ENCODE measurements at places on chromosomes 5 and 9.
A peak's percentile ranks its signal among the peaks of the same experiment; 100 is the strongest.

DNA sequence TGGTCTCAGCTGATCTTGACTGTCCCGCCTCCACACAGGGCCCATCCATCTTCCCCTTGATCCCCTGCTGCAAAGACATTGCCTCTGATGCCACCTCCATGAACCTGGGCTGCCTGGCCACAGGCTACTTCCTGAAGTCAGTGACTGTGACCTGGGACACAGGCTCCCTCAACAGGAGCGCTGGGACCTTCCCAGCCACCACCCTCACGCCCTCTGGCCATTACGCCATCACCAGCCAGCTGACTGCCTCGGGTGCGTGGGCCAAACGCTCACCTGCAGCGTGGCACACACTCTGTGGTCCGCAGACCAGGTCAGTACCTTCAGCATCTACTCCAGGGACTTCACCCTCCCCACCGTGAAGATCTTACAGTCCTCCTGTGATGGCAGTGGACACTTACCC is 71.9 kb downstream of the INSL6 start:
- no peak for DNase-seq

DNA sequence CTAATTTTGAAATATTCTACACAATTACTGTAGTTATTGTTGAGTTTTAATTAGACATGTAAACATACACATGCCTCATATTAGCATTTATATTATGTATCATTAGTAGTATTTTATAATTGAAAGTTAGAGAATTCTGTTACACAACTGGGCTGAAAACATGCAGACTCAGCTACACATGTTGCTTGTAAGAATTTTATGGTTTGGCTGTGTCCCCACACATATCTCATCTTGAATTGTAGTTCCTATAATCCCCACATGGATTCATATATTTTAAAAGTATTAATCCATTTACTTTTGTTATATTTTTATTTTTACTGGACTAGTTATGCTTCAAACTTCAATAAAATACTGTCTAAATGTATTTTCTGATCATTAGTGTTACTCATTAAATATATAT is 2075.3 kb upstream of the C9orf72 start:
- DNase-seq = no peak

DNA sequence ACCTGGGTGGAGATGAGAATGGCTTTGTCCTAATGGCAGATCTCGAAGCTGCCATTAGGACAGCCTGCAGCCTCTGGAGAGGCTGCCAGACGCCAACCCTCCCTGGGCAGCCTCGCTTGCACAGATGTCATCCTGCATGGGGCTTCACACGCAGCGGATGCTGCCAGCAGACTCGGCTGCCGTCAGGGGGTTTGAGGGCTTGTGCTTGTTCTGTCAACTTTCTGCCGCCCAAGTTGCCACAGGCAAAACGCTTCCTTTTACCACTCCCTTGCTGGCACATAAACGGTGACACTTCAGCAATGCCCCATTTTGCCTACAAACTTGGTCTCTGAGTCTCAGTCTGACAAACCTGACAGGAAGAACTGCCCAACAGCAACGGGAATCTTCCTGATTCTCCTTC is 24.7 kb downstream of the DAP start:
- DNase-seq = no peak

DNA sequence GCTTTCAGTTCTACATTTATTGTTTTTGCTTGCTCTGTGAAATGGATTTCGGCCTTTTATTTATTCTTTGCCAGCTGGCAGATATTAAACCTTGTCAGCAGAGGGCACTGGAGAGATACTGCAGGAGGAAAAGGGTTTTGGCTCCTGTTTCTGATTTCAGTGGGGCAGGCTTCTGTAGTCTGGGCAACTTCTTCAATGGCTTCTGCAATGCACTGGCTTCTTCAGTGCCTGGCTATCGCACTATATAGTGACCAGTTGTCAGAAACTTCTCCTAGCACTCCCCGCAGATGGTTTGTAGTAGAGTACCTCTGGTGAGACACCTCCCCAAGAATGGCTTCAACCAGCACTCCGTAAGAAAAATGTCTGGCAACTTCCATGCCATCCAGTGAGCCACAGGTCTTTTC is 3.2 kb upstream of the NFX1 start:
- DNase-seq = peak; percentile 61

DNA sequence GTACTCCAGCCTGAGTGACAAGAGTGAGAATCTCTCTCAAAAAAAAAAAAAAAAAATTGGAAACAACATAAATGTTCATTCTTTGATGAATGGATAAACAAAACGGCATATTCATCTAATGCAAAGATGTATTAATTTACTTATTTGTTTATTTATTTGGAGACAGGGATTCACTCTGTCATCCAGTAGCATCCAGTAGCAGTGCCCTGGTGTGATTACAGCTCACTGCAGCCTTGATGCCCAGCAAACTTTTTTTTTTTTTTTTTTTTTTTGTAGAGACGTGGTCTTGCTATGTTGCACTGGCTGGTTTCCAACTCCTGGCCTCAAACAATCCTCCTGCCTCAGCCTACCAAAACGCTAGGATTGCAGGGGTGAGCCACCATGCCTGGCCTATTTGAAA is 24.4 kb downstream of the OR2V2 start:
- DNase-seq = no peak

DNA sequence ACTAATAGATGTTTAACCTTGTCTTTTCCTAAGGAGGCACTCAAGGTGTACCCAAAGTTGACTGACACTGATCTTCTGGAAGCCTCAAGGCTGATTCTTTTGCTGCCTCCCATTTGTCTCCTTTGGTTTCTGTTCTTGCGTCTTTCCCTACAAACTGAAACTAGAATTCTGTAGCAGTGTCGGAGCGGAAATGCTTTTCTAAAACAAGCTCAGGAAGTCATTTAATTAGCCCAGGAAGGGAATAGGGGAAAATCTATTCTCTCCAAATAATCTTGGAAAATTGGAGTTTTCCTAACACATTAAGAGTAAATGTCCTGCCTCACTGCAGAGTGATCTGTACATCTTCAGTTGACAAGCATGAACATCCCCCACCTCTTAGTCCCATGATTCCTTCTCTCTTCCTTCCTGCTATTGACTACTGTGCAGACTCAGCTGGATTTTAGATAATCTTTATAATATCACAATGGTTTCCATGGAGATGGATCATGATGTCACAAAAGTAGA is 182.7 kb downstream of the NR3C1 start:
- DNase-seq = peak; percentile 56

DNA sequence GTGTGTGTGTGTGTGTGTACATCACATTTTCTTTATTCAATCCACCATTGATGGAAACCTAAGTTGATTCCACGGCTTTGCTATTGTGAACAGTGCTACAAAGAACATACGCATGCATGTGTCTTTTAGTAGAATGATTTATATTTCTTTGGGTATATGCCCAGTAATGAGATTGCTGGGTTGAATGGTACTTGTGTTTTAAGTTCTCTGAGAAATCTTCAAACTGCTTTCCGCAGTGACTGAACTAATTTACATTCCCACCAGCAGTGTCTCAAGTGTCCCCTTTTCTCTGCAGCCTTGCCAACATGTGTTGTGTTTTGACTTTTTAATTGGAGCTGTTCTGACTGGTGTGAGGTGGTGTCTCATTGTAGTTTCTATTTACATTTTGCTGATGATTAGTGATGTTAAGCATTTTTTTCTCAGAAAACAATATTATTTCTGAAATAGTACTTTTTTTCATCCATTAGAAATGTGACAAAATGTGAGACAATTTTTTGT is 769.7 kb downstream of the TAF11L14 start:
- DNase-seq = no peak

DNA sequence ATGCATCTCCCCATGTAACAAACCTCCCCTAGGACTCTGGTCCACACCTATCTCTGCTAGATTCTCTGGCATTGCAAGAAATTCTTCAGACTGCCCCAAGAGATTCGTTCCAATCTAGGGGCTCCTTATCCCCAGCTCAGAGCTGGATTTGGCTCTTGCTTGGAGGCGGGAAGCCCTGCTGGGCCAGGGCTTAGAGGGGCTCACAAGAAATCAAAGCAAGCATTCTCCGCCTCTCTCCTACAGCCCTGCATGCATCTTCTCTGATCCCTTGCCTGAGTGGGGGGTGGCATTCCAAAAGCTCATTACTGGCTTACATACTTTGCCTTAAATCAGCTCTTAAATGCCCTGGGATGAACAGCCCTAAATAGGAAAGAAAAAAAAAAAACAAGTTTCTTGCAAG is 75.8 kb downstream of the KCNIP1 start:
- DNase-seq = no peak

GRCh38 chr9:93496285-93496684 is 42.9 kb upstream of the FAM120AOS start:
- no peak for DNase-seq

DNA sequence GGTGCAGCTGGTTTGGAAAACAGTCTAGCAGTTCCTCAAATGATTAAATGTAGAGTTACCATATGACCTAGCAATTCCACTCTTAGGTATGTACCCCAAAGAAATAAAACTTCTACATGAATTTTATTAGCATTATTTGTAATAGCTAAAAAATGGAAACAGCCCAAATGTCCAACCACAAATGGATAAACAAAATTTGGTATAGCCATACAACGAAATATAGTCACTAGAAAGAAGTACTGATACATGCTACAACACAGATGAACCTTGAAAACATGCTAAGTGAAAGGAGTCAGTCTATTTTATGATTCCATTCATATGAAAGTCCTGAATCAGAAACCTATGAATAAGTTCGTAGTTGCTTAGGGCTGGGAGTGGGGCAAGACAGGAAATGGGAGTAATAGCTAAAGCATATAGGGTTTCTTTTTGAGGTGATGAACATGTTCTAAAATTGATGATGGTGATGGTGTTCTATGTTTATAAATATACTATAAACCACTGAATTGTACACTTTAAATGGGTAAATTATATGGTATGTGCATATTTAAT is 6.3 kb downstream of the GDF9 start:
- DNase-seq = no peak

DNA sequence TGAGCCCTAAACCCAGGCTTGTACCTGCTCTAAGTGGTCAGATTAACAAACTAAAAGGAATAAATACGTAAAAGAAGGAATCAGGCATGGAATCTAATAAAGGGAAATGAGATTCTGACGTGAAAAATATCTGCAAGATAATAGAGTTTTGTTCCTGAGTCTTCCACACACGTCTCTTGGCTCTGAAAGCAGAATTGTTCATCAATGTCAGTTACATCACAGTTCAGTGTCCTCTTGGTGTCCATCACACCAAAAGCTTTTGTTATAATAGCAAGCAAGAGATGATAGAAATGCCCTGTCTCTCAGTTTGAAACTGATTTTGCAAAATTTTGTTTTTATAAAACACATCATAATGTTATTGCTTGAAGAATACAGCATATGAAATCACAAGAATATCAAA is 34.7 kb upstream of the NMUR2 start:
- DNase-seq = no peak

- no peak for DNase-seq
These were observed 72.9 kb downstream of the TARS1 start for GRCh38 chr5:33513462-33514185.
